ENCODE measurements at places on chromosomes 16 and 17.

DNA sequence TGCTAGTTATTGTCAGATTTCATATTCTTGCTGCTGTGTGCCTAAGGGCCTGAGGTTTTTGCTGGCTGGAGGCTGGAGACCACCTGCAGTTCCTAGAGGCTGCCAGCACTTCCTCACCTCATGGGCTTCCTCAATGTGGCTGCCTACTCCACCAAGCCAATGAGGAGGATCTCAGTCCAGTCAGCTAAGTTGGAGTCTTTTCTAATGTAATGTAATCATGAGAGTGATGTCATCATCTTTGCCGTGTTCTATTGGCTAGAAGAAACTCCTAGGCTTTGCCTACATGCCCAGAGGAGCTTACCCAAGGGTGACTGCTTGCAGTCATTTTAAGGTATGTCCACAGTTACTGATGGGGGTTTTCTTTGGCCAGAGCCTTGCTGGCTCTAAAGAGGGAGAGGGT is 53.0 kb downstream of the SOCS3 start:
- peaks cover 12% of the 10 kb centered on the region for H3K4me1 ChIP-seq
- H3K36me3 ChIP-seq: no peaks in the 10 kb centered on the region
- H3K4me3 ChIP-seq: no peak overlapping the region
- no peak for DNase-seq
- H3K27ac ChIP-seq: no peak overlapping the region
- H3K27me3 ChIP-seq: peaks cover 8% of the 10 kb centered on the region

DNA sequence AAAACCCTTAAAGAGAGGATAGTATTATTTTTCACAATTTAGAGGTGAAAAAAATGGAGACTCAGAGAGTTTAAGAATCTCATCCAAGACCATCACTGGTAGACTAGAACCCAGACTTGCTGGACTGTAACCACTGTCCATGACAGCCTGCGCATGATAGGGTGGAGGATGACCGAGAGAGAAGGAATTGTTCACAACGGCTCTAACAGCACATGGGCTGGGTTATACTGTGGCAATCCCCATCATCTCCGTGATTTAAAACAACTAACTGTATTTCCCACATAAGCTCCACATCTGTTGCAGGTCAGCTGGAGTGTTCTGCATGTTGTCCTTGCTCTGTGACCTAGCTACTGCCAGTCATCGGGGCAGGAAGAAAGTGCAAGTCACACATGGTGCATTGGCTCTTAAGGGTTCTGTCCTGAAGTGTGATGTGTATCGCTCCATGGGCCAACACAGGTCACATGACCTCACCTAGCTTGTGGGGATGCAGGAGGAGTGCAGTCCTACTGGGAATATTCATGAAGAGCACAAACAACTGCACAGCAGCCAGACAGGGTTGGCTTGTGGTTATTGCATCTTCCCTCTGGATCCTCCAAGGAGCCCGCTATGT is 131.2 kb upstream of the MPHOSPH6 start:
- H3K27me3 ChIP-seq: peaks cover 26% of the 10 kb centered on the region
- DNase-seq: no peak
- H3K4me1 ChIP-seq: no peaks in the 10 kb centered on the region
- no peak overlapping the region for H3K4me3 ChIP-seq

DNA sequence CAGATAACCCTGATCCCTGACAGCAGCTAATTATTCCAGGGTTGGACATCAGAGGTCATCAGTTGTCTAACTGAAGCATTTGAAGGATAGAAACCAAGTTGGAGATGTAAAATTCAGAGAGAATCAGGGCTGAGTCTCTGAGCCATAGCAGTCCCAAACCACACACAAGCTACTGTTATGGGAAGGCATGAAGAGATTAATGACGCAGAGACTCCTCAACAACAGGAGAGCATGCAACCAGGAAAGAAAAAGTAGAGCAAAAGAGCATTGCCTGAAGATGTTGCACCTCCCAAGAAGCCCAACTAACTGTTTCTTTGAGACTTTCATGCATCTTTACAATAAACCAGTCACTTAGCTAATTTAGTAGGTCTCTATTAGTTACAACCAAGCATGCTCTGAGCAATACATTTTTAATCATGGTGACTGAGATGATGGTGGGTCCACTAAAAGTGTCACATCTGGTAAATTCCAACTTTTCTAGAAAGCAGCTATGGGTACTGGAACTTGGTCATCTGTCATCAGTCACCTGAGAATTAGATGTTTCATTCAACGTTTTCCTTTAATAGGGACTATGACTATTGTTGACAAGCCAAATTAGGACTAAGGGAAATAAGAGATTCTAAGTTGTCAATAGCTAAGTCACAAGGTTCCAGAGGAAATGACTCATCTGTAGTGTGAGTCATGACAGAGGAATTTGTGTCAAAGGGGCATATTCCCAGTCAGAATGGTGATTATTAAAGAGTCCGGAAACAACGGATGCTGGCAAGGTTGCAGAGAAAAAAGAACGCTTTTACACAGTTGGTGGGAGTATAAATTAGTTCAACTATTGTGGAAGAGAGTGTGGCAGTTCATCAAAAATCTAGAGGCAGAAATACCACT is 239.8 kb downstream of the CHD9NB start:
- peak overlapping the region; percentile 49 for H3K4me3 ChIP-seq
- H3K27ac ChIP-seq: peak overlapping the region; percentile 41
- peaks cover 42% of the 10 kb centered on the region for H3K4me1 ChIP-seq
- no peak for DNase-seq

DNA sequence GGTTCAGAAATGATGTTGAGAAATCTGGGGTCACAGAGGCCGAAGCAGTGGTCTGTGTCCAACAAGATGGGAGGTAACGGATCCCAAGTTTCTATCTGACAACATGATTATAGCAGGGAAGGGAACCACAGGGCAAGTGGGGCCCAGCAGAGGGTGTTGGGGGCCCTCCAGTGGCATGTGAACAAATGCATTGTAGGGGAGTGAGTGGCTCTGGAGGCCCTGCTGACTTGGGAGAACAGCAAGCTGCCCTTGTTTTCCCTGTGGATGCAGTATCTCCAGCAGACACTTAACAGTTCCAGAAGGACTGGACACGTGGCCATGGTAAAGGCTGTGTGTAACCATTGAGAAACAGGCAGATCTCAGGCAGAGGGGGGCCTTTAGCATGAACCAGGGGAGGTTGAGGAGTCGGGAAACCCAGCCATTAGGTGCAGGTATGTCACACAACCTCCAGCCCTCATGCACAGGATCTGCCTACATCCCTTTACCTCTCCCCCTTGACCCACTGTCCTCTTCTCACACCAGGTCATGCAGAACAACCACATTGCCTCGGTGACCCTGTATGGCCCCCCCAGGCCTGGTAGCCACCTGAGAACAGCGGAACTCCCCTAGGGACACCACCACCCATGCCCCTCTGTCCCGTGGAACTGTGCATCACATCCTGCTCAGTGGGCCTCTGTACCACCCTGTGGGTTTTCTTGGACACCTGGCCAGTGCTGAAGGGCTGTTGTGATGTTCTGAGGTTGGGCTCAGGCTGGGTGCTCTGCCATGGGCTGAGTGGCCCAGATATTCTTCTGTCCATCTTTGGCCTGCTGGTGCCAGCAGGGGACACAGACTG is 4.1 kb downstream of the B3GNT9 start:
- H3K27ac ChIP-seq: no peak overlapping the region
- no peak overlapping the region for H3K4me3 ChIP-seq
- DNase-seq: no peak
- peaks cover 4% of the 10 kb centered on the region for H3K4me1 ChIP-seq
- peaks cover 21% of the 10 kb centered on the region for H3K36me3 ChIP-seq

DNA sequence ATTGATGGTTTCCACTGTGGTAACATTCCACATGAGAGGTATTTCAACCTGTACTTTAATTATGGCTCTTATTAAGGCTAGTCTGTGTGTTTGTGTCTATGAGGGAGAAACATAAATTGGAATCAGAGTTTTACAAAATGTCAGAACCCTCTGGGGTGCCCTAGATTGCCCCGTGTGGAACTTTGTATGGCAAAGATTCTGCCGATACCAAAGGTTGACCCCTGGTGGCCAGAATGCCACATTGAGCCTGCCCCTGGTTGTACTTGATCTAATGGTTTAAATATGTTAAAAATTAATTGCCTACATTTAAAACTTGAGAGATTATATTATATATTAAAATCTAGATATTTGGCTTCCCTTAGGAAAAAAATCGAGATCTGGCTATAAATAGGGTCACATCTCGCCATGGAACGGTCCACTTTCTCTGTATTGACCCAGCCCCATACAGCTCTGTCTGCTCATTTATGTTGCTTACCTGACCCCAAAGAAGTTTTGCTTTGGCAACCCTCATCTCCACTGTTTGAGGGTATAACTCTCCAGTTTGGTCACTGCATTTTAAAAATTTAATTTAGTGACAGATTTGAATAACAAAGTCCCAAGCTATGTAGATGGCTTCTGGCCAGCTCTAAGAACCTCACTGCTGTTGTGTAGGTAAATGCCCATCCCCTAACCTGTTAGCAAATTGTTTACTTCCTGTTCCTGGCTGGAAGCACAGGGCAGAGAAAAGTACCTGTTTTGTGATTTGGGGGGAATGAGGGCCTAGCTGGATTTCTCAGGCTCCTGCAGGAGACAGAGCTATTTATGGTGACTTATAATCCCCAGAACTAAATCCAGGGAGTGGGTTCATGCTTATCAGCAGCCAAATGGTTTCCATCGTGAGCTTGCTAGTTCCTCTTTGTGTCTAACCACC is 95.0 kb downstream of the PLCG2 start:
- H3K27me3 ChIP-seq: peaks cover 33% of the 10 kb centered on the region
- H3K4me1 ChIP-seq: no peaks in the 10 kb centered on the region
- no peak overlapping the region for H3K4me3 ChIP-seq
- DNase-seq: peak; percentile 59
- no peak overlapping the region for H3K27ac ChIP-seq
- H3K36me3 ChIP-seq: no peaks in the 10 kb centered on the region

DNA sequence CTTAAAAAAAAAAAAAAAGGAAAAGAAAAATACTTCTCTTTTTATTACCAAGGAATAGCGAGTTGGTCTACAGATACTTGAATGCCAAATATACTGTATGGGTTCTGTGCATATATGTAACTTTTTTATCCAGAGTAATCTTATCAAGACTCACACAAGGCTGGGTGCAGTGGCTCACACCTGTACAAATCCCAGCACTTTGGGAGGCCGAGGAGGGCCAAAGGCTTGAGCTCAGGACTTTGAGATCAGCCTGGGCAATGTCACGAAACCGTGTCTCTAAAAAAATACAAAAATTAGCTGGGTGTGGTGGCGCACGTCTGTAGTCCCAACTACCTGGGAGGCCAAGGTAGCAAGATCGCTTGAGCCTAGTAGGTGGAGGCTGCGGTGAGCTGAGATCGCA is 137.4 kb upstream of the TMEM97 start:
- no peaks in the 10 kb centered on the region for H3K27me3 ChIP-seq
- H3K36me3 ChIP-seq: peaks cover 20% of the 10 kb centered on the region
- no peak for DNase-seq
- no peaks in the 10 kb centered on the region for H3K4me1 ChIP-seq

DNA sequence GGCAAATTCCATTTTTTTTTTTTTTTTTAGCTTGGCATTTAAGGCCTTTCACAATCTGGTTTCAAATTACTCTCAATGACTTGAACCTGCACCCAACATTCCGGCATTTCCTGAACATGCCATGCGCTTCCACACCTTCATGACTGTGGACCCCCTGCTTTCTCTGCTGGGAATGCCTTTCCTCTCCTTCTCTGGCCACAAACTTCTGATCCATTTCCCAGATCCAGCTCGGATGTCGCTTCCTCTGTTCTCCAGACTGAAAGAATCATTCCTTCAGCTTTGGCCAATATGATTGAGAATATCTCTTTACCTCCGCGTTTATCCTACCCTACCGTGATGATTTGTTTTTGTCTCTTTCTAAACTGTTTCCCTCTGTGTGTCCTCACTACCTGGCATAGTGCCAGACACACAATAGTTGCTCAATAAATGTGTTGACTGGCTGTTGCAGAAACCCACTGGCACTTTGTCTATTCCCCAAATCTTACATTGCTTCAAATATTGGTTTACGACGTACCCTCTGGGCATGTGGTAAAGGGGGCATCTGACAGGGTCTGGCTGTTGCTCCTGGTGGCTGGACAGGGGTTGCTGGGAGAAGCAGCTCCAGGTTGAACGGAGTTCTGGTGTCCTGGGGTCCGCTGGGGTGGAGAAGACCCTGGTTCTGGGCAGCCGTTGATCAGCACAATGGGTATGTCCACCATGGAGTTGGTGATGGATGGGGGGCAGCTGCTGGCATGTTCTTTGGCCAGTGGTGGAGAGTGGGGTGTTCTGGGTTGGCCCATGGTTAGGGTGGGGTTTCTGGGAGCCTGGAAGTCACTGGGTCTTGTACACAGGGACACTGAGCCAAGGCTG is 14.7 kb downstream of the TNS4 start:
- peaks cover 28% of the 10 kb centered on the region for H3K4me1 ChIP-seq
- H3K4me3 ChIP-seq: no peak overlapping the region
- H3K36me3 ChIP-seq: no peaks in the 10 kb centered on the region
- H3K27ac ChIP-seq: peak overlapping the region; percentile 54
- H3K27me3 ChIP-seq: peaks cover 6% of the 10 kb centered on the region

DNA sequence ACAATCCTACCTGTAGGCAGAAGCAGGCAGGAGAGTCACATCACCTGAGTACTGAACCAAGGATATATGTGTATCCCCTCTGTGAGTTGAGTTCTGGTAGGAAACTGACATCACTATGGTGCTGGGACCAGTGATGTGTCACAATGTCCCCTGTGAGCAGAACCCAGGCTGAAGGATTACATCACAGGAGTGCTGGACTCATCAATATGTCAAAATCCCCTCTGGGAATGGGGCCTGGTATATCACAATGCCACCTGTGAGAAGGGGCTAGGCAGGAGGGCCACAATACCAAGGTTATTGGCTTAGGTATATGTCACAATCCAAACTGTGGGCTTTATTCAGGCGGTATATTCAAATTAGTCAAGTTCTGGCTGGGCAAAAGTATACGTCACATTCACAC is 2098.3 kb downstream of the TP53TG3F start:
- DNase-seq: no peak
- H3K36me3 ChIP-seq: peaks cover 6% of the 10 kb centered on the region
- no peaks in the 10 kb centered on the region for H3K27me3 ChIP-seq
- no peak overlapping the region for H3K4me3 ChIP-seq
- no peaks in the 10 kb centered on the region for H3K4me1 ChIP-seq

GRCh38 chr16:77402672-77403071 is 32.2 kb downstream of the ADAMTS18 start:
- H3K36me3 ChIP-seq: peaks cover 3% of the 10 kb centered on the region
- no peak overlapping the region for H3K4me3 ChIP-seq
- no peak overlapping the region for H3K27ac ChIP-seq
- DNase-seq: no peak

DNA sequence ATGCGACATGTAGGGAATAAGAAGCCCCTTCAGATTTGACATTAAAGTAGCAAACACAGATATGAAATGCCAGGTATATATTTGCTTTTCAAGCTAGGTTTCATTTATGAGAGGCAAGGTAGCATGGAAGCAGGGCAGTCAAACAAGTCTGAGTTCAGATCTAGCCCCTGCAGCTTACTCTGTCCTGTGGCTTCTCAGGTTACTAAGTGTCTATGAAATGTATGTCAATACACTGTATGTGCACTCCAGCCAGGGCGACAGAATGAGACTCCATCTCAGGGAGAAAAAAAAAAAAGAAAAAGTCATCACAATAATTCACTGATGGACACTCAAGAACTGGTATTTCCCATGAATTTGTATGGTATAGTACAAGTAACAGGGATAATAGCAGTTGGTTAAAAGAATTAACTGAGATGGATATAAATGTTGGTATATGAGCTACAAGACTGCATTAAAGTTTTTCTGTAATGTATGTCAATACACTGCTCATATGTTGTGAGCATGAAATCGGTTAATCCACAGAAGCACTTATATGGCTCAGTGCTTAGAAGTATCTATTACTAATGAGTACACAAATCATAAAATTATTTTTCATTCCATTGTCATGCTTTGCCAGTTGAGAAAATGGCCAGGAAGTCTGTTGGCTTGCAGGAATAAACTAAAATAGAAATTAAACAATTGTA is 2.9 kb upstream of the WSB1 start:
- no peak for DNase-seq
- H3K36me3 ChIP-seq: peaks cover 4% of the 10 kb centered on the region
- peaks cover 22% of the 10 kb centered on the region for H3K4me1 ChIP-seq
- peak overlapping the region; percentile 47 for H3K4me3 ChIP-seq
- no peaks in the 10 kb centered on the region for H3K27me3 ChIP-seq

All from neural crest cell (in vitro differentiated cells).